ENCODE measurements at places on chromosomes 4 and X.

- peak; percentile 50 for DNase-seq
Observed at GRCh38 chrX:73855546-73855945, 292.5 kb downstream of the CHIC1 start.

DNA sequence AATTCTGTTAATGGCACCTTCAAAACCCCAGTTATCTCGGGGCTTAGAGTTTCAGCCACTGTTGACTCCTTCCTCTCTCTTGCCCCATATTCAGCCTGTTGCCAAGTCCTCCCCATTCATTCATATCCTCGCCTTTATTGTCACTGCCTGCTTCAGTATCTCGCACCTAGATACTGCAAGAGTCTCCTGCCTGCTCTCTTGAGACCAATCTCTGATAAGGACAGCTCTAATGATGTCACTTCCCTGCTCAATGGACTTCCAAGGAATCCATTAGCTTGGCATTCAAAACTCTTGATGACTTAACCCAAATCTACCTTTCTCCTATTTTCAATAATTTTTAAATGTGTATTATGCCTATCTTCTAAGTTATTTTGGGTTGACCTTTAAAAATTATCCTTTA lies 1.1 kb upstream of the UBE2A start:
- no peak for DNase-seq

DNA sequence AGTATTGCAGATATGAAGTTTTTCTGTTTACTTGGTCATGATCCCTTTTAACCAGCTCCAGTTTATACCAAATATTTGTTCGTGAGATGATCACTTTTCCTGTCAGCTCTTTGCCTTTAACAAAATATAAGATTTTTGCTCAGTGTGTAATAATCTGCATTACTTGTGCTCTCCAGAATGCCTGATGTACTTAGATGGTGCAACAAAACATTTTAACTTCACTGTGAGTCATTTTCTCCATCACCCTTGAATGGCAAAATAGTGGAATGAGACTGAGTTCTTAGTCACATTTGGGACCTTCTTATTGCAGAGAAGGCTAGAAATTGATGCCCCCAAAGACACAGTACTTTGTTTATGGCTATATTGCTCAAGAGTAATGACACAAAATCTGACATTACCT lies 252.0 kb downstream of the FRMPD4 start:
- no peak for DNase-seq

DNA sequence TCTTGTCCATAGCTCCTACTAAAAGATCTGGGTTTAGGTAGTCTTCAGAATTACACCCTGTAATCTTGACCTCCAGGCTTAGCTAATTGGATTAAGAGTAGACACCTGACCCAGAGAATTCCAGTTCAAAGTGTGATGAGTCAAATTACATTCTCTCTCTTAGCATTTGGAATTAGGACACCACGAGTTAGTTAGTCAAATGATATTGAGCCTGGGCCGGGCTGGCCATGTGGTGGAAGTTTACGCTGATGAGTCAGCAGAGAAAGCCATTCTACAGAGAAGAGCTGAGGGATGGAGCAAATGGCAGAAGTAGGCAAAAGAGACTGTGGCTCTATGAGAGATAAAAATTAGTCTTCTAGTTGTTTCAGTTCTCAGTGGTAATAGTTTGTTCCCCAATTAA lies 31.1 kb downstream of the CEP44 start:
- no peak for DNase-seq

DNA sequence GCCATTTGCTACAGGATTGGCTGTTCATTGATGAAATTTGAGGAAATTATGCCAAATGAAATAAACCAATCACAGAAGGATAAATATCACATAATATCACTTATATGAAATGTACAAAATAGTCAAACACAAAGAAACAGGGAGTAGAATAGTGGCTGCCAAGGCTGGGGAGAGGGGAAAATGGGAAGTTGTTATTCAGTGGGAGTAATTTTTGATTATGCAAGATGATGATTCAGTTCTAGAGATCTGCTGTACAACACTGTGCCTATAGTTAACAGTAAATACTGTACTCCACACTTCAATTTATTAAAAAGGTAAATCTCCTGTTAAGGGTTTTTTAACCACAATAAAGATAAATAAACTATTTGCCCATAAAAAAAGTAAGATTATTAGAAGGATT lies 101.1 kb downstream of the TMA16 start:
- DNase-seq = no peak

DNA sequence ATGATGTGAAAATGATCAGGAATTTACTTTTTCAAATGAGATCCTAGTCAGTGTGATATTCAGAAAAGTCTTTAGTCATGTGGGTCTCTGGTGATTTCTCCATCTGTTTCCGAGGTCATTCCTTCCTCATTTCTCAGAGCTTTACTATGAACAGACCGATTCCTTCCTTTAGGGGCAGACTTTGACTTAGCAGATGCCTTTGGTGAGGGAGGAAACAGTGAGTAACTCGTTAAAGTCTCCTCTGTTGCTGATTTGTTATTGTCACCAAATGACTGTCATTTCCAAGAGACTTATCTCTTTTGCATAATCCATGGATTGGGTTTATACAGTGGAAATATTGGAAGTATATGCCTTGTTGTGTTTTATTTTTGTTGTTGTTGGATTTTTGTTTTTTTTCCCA lies 76.2 kb upstream of the CD99 start:
- no peak for DNase-seq

GRCh38 chr4:83083925-83084475 lies 30.5 kb downstream of the PLAC8 start:
- DNase-seq = peak; percentile 60

- DNase-seq = no peak
Observed at GRCh38 chr4:156832886-156833285, 138.7 kb downstream of the PDGFC start.

DNA sequence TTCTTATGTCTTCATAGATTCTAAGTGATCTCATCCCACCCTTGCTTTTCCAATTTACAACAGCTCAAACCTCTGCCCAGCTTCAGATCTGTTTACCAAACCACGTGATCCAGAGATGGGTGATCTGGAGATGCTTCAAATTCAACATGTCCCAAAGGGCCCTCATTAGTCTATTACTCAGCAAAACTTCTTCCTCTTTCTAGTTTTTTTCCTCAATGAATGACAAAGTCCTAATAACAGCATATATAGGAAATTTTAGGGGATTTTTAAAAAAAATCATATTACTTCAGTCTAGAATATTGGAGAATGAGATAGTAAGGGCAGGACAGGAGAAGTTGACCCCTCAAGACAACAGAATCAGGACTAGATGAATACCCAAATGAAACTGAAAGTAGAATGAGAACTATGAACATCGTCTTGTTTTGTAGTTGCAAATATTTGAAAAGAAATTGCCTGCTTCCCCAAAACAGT lies 127.1 kb downstream of the CFAP299 start:
- DNase-seq = no peak

DNA sequence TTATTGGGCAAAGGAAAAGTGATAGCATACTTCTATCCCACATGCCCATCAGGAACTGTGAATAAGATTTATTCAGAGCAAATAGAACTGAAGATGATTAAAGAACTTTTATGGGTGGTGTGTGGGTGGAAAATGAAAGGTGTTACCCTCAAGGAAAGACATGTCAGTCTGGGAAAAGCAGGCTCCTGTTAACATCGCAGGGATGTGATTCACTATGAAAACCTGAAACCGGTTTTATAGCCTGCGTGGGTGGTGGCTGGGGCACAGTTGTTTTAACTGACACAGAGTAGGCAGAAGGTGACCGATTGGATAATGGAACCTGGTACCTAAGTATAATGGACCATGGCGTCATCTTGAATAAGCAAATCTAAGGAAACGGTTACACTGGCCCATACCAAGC lies 61.3 kb upstream of the CASK start:
- no peak for DNase-seq

DNA sequence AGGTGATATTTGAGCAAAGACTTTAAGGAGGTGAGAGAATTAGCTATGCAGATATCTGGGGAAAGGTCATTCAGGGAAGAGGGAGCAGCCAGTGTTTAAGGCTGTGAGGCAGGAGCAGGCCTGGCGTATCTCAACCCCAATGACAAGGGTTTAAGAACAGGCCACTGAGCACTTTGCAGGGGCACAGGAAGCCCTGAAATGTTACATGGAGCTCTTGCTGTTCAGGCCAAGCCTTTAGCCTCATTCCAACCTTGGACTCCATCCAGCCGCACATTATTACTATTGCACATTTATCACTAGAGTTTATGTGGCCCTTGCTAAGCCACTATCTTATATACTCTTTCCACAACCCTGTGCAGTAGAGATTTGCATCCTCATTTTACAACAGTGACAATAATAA lies 114.0 kb downstream of the EFNB1 start:
- no peak for DNase-seq

- no peak for DNase-seq
Observed at GRCh38 chr4:100988876-100989275, 358.4 kb downstream of the PPP3CA start.

- no peak for DNase-seq
Observed at GRCh38 chr4:100635899-100636298, 118.1 kb upstream of the EMCN start.

GRCh38 chr4:169202878-169203277 lies 67.9 kb downstream of the SH3RF1 start:
- DNase-seq = no peak

GRCh38 chrX:36908801-36909675 lies 99.1 kb upstream of the FAM47C start:
- no peak for DNase-seq

DNA sequence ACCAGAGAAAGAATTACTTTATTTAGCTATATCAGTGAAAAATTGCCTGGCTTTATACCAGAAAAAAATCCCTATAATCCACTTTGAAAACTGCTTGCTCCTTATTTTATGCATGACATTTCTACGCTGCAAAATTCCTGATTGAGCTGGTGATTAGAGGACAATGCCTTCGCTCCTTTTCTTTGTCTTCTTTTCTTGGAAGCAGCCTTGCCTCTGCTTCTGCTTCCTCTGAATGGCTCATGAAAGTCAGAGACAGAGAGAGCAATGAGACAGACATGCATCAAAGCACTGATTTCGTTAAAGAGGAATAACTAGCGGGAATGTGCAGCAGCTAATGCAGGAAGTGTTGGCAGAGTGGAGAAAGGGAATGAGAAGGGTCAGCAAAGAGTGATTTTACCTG lies 294.3 kb upstream of the IGFBP7 start:
- no peak for DNase-seq

DNA sequence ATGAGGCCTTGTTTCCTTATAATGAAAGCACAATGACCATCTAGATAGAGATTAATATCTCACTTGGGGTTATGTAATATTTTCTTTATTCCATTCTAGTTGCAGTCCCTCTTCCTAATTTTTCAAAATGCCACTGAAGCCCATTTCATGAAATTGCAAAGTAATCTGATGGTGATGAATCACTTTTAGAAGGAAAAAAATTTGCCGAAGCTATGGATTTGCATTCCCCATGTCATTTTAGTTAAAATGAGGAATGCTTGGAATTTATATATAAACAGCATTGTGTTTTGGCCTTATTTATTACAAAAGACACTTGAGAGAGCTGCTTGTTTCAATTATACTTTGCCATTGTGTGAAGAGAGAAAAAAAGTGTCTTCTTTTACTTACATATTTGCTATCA lies 241.7 kb upstream of the TEX13A start:
- no peak for DNase-seq

- no peak for DNase-seq
Observed at GRCh38 chrX:55758033-55758432, 40.5 kb downstream of the RRAGB start.
